ENCODE measurements at places on chromosomes 11 and 22. TPM values are rescaled to one million over a fixed set of nuclear protein-coding genes. Genes with fewer than 3 reads are reported as not detected.

DNA sequence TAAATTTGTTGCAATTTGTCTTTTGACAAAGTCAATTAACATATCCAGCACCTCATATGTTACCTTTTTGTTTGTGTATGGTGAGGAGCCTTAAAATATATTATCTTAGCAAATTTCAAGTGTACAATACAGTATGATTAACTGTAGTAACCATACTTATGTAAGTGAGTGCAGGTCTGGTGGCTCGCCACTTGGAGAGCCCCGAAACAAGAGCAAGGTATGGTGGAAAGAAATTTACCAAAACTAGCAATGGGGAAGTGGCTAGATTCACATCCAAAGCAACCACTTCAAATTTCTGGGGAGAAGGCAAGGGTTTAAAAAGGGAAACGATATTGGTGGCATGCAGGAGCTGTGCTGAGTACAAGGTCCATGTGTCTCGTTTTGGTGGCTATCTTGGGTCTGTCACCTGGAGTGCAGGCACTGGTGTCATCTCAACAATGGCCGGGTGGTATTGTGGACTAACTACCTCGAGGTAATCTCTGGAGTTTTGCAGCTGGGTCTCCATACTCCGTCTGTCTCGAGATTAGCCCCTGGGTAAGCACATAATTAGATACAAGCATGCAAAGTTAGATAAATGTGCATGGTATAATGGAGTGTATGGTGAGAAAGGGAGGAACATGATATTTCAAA is 8.2 kb upstream of the FNBP4 start:
- DNase-seq: no peak

GRCh38 chr11:126893796-126894195 is 106.8 kb downstream of the KIRREL3 start:
- no peak for DNase-seq

RTCB gene
- total RNA-seq: 48.7 TPM

SELENOH gene
- total RNA-seq: 75.1 TPM
